ENCODE measurements at places on chromosomes 11 and 22. TPM values are rescaled to one million over a fixed set of nuclear protein-coding genes. Genes with fewer than 3 reads are reported as not detected.

The KCNK4 gene
- not detected for total RNA-seq

GRCh38 chr11:117796872-117797529 lies at the start of gene DSCAML1:
Gene DSCAML1, minus strand, starts transcription at chr11:117797216. Its CDS starts 137 bp downstream, at chr11:117797079.
- no peak within 1 kb of the TSS for H3K27ac ChIP-seq
- H3K36me3 ChIP-seq = no peaks in the 10 kb centered on the region
- H3K4me3 ChIP-seq = no peak within 1 kb of the TSS
- H3K27me3 ChIP-seq = no peaks in the 10 kb centered on the region

DNA sequence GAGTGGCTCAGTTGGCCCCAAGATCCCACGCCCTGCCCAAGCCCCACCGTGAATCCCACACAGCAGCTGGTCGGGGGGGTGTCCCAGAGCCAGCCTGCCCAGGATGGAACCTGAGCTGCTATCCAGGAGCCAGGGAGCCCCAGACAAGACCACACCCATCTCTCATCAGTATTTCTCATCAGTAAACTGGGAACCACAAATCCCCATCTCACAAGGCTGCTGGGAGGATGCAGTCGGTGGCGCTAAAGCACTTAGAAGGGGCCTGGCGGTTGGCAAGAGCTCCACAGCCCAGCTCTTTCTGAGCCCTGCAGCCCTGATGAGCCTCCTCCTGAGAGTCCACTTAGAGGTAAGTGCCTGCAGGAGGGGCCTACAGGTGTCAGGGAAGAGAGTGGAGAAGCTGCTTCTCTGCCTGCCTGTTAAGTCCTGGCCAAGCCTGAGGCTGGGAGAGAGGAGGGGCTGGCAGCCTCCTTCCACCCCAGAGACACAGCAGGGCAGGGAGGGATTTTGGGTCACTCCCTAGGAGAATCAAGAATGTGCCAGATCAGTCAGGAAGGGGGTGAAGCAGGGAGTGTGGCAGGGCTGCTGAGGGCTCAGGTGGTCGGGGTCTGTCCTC lies 6.1 kb downstream of the FADS3 start:
- peak; percentile 85 for DNase-seq
- peaks cover 32% of the 10 kb centered on the region for H3K4me1 ChIP-seq
- no peaks in the 10 kb centered on the region for H3K27me3 ChIP-seq
- H3K4me3 ChIP-seq = no peak overlapping the region
- peaks cover 10% of the 10 kb centered on the region for H3K36me3 ChIP-seq
- H3K27ac ChIP-seq = peak overlapping the region; percentile 14

DNA sequence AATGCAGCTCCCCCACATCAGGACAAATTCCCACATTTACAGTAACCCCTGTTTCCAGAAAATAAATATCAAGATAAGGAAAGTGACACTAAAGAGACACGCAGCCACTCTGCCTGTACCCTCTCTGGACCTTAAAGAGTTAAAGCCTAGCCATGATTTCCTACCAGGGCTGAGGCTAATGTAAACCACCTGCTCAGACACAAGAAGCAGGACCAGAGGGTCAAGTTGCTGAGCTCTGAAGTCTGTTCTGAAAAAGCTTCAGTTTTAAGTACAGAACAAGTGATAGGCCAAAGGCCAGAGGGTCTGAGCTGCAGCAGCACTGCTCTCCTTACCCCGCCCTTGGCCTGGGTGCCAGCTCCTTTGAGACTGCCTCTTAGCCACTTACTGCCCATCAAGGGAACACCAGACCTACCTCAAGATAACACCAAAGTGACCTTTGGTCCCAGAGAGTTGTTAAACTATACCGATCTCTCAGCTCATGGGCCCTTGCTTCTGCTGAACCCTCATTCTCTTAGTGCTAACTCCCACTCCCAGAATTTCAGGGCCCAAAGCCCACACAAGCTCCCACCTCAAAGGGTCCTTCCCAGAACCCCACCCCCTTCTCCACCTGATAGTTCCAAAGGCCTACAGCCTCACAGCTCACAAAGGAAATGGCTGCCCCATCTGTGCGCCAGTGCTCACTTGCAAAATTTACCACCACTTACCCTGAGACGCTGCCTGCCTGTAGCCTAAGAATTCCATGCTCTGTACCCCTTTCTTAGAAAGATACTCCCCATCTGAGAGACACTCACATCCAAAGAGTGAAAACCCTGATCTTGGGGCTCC lies 40.5 kb downstream of the IL18BP start:
- no peak overlapping the region for H3K4me3 ChIP-seq
- DNase-seq = peak; percentile 41
- H3K4me1 ChIP-seq = peaks cover 35% of the 10 kb centered on the region
- H3K27ac ChIP-seq = no peak overlapping the region
- H3K36me3 ChIP-seq = peaks cover 12% of the 10 kb centered on the region

The HBB gene
- not detected for total RNA-seq

DNA sequence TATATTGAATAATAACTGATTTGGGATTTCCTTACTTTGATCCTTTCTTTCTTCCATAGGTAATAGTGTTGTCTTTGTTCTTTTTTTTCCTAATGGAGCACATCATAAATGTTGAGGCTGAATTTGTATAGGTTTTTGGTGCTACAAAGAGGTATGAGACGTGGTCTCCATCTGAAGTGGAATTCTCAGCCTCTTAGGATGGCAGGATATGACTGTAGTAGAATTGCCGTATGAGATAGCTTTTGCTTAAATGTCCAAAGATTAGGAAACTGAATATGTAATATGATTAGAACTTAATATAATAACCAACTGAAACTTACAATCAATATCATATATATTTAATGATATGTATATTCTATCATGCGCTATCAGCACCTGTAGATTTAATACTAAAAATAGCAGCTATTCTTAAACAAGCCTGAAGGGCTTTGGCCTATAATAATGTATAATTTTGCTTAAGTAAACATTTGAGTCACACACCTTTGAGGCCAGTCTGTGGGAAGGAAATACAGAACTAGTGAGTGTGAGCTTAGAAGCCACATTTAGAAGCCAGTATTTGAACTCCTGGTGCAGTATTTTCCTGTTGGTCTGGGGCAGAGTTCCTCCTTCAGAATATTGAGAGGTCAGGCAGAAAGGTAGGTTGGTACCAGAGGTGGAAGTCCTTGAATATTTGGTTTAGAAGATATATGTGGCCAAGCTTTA lies 62.6 kb downstream of the SWAP70 start:
- H3K27me3 ChIP-seq = no peaks in the 10 kb centered on the region
- no peaks in the 10 kb centered on the region for H3K4me1 ChIP-seq
- DNase-seq = no peak
- H3K4me3 ChIP-seq = no peak overlapping the region

GRCh38 chr11:38100836-38101462 lies 1502.9 kb upstream of the RAG2 start:
- H3K36me3 ChIP-seq = no peaks in the 10 kb centered on the region
- H3K4me3 ChIP-seq = no peak overlapping the region
- no peak overlapping the region for H3K27ac ChIP-seq
- DNase-seq = no peak
- no peaks in the 10 kb centered on the region for H3K27me3 ChIP-seq

DNA sequence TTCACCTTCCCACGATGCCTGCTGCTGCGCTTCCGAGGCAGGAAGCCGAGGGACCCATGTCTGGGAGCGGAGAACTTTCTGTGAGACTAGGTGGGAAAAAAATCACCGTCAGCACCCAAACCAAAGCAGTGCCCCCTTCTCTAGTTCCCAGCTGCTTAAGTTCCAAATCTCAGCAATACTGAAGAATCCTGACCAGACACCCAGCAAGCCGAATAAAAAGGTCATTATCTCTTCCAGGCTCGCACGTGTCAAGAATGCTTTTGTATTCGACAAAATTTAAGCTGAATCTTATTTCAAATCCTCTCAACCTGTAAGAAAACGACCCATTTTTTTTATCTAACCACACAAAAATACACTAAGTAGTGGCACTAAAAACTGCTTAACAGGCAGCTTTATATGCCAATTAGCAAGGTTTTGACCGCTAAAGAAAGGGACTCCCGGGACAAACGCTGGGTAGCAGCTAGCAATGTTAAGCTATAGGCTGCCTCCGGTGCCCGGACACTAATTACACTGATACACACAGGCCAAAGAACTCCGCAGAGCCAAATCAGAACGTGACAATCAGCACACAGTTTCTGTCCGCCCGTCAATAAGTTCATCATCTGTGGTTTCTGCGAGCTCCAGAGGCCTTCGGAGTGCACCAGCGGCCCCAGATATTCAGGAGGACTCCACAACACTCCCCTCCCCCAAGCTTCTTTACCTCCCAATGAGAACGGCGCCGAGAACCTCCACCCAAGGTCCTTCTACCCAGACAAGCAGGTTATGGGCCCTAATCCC lies 728 bp downstream of the RPL3 start:
- H3K4me3 ChIP-seq = peak overlapping the region; percentile 72
- H3K27me3 ChIP-seq = no peaks in the 10 kb centered on the region
- peaks cover 53% of the 10 kb centered on the region for H3K36me3 ChIP-seq
- no peak for DNase-seq

GRCh38 chr11:5547982-5548381 lies 358 bp downstream of the OR52H1 start:
- no peak overlapping the region for H3K27ac ChIP-seq
- no peaks in the 10 kb centered on the region for H3K4me1 ChIP-seq
- DNase-seq = no peak
- no peak overlapping the region for H3K4me3 ChIP-seq

- H3K4me1 ChIP-seq = peaks cover 59% of the 10 kb centered on the region
- H3K36me3 ChIP-seq = no peaks in the 10 kb centered on the region
- H3K27me3 ChIP-seq = no peaks in the 10 kb centered on the region
- H3K4me3 ChIP-seq = peak overlapping the region; percentile 51
- peak overlapping the region; percentile 97 for H3K27ac ChIP-seq
Measured at GRCh38 chr11:44564670-44565210, 723 bp upstream of the CD82 start.

GRCh38 chr22:33923660-33924246 lies 3.5 kb upstream of the LARGE1 start:
- H3K27ac ChIP-seq = no peak overlapping the region
- H3K36me3 ChIP-seq = no peaks in the 10 kb centered on the region
- no peaks in the 10 kb centered on the region for H3K27me3 ChIP-seq
- DNase-seq = peak; percentile 70
- H3K4me1 ChIP-seq = peaks cover 6% of the 10 kb centered on the region

The SHISAL1 gene
- not detected for total RNA-seq

The PPP2R5B gene
- 6.4 TPM for total RNA-seq

The NOX4 gene
- total RNA-seq = not detected

DNA sequence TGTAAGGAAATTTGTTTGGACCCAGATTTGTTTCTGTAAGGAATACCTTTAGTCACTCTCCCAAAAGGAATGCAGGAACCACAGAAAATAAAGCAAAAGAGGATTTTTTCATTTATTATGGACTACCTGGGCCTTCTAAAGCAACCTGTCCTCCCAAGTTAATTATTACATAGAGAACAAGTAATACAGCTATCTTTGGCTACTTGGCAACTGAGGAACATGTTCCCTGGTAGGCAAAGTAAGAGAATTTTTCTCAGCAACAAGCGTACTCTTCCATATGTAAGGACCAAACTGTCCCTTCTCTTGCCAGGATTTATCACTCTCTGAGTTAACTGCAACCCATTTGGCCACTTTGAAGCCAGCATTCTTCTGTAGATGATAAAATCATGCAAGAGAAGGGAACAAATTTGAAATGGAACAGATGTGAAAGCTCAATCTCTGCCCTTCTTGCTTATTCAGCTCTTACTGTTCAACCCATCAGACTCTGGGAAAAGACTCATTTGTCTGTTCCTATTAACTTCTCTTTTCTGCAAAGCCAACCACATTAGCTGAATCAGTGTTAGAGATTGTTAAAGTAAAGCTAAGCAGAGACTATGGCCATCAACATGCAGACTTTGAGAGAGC lies 190.2 kb downstream of the SWAP70 start:
- no peak overlapping the region for H3K4me3 ChIP-seq
- H3K27ac ChIP-seq = no peak overlapping the region
- no peak for DNase-seq
- no peaks in the 10 kb centered on the region for H3K27me3 ChIP-seq
- H3K4me1 ChIP-seq = peaks cover 13% of the 10 kb centered on the region
- H3K36me3 ChIP-seq = peaks cover 7% of the 10 kb centered on the region

The CARNS1 gene
- total RNA-seq = 0.05 TPM

DNA sequence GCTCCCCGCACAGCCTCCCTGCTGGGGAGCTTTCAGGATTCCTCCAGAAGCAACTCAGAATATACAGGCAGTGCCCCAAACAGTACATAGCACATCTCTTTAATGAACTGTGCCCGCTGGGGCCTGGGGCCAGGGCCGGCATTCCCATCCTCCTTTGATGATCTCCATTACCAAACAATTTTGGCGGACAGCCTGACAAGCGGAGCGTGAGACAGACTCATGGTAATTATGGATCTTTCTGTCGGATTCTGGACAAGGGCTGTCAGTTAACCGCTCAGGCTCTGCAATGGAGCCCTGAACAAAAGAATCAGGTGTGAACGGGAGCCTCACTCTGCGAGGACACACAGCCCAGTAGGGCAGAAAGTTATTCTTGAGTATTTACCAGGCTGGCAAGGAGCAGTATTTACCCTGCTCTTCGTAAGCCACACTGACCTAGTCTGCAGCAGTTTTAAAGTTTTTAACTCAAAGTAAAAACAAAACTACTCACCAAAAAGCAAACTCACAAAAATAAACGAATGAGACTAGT lies 174.0 kb downstream of the TBC1D22A start:
- H3K27ac ChIP-seq = no peak overlapping the region
- no peaks in the 10 kb centered on the region for H3K27me3 ChIP-seq
- H3K36me3 ChIP-seq = no peaks in the 10 kb centered on the region
- DNase-seq = no peak

- peaks cover 35% of the 10 kb centered on the region for H3K4me1 ChIP-seq
- no peak for DNase-seq
Measured at GRCh38 chr11:66722745-66723651, 6.0 kb downstream of the SPTBN2 start.

The FGF19 gene
- total RNA-seq = not detected

The NEFH gene
- not detected for total RNA-seq

The OR52H1 gene
- not detected for total RNA-seq

All from SJCRH30 (cell line).